ENCODE measurements at places on chromosomes 16 and 17. TPM values are rescaled to one million over a fixed set of nuclear protein-coding genes. Genes with fewer than 3 reads are reported as not detected.
A peak's percentile ranks its signal among the peaks of the same experiment; 100 is the strongest.

- no peak overlapping the region for H3K4me3 ChIP-seq
- DNase-seq: no peak
- H3K27ac ChIP-seq: no peak overlapping the region
- H3K4me1 ChIP-seq: peaks cover 51% of the 10 kb centered on the region
These were observed 6.1 kb upstream of the LHX1 start for GRCh38 chr17:36931096-36931696.

- H3K36me3 ChIP-seq: peaks cover 15% of the 10 kb centered on the region
- no peaks in the 10 kb centered on the region for H3K27me3 ChIP-seq
- H3K4me1 ChIP-seq: peaks cover 30% of the 10 kb centered on the region
- H3K27ac ChIP-seq: peak overlapping the region; percentile 92
- peak overlapping the region; percentile 89 for H3K4me3 ChIP-seq
- DNase-seq: no peak
These were observed 471 bp upstream of the PRKAR1A start for GRCh38 chr17:68511671-68512246.

C16orf96 gene
- total RNA-seq: not detected

BCL6B gene
- 0.83 TPM for total RNA-seq

CTRB2 gene
- not detected for total RNA-seq
